ENCODE measurements at places on chromosomes 3 and 15.

- no peak for DNase-seq
These were observed 779.0 kb downstream of the SQOR start for GRCh38 chr15:46413799-46414198.

DNA sequence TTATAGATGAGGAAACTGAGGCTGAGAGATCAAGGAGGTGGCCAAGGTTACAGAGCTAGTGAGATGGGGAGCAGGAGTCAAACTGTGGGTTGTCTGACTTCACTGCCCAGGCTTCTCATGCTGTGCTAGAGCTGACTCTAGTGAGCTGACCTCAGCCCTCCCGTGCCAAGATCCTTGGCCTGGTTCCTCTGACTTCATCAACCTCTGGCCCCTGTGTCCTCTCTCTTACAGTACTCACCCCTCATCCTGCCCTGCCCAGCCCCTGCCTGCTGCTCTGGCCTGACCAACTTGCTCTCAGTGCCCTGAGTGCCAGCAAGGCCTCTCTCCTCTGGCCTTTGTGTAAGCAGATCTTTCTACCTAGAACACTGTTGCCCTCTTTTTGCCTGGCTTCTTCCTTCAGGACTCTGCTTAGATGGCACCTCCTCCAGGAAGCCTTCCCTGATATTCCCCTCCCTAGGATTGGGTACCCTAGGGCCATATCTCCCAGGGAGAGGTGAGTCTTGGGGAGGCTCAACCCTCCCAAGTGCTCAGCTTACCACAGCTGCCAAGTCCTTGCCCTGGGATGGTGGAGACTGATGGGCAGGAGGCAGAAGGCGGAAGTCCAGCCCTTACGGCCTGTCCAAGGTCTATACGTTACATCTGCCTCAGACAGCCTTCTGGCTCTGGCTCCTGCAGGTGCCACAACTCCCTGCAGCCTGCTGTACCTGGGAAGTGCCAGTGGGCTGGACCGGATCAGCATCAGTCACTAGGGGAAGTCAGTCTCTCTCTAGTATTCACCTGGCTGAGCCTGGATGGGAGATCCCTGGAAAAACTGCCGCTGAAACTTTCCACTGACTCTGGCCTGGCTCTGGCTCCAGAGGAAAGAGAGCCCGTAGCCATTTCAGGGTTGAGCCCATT, 36.3 kb upstream of the FAM107A start:
- peak; percentile 43 for DNase-seq

DNA sequence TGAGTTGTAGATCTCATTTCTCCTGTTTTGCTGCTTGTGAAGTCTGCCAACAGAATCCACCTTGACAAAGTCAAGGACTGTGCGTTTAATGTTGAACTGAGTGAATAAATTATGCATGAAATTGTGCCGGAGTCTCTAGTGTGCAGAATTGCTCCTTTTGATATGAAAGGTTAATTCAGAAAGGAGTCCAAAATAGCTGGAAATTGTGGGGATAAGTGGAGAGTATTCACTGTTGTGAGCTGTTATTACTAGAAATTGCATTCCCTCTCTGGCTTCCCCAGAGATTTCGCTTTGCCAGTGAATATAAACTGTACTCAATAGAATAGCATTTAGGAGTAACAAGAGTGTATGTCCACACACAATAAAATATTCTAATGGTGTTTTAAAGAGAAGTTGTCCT, 43.1 kb downstream of the SAMMSON start:
- no peak for DNase-seq

GRCh38 chr15:99677540-99678134, 55.6 kb downstream of the LYSMD4 start:
- no peak for DNase-seq

- no peak for DNase-seq
These were observed 87.8 kb downstream of the P3H2 start for GRCh38 chr3:190032923-190033322.

DNA sequence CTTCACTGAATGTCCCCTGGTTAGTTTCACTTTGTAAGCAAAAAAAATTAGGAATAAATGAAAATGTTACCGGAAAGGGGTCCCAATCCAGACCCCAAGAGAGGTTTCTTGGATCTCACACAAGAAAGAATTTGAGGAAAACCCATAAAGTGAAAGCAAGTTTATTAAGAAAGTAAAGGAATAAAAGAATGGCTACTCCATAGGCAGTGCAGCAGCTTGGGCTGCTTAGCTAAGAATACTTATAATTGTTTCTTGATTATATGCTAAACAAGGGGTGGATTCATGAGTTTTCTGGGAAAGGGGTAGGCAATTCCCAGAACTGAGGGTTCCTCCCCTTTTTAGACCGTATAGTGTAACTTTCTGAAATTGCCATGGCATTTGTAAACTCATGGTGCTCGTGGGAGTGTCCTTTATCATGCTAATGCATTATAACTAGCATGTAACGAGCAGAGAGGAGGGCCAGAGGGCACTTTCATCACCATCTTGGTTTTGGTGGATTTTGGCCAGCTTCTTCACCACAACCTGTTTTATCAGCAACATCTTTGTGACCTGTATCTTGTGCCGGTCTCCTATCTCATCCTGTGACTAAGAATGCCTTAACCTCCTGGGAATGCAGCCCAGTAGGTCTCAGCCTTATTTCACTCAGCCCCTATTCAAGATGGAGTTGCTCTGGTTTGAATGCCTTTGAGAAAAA, 41.0 kb upstream of the CMSS1 start:
- no peak for DNase-seq

DNA sequence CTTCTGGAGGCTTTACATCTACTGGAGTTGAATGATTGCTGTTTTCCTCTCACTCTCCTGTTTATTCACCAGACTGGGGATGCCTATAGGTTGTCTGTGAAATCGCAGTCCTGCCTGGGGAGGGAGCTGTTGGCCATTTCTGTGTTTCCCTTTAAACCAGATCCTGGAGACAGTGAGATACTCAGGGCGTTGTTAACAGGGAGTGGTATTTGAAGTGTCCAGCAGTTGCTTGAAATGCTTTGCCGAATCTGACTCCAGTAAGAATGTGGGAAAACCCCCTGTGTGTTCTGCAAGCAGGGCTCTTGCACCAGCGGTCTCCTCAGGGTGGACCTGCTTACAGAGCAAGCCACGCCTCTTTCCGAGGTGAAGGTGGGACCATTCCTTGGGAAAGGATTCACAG, 4.3 kb upstream of the LRRK1 start:
- no peak for DNase-seq

- no peak for DNase-seq
These were observed 331.1 kb downstream of the CHST2 start for GRCh38 chr3:143450632-143451031.

GRCh38 chr3:50068134-50068533, 20.6 kb upstream of the RBM5 start:
- DNase-seq = no peak

DNA sequence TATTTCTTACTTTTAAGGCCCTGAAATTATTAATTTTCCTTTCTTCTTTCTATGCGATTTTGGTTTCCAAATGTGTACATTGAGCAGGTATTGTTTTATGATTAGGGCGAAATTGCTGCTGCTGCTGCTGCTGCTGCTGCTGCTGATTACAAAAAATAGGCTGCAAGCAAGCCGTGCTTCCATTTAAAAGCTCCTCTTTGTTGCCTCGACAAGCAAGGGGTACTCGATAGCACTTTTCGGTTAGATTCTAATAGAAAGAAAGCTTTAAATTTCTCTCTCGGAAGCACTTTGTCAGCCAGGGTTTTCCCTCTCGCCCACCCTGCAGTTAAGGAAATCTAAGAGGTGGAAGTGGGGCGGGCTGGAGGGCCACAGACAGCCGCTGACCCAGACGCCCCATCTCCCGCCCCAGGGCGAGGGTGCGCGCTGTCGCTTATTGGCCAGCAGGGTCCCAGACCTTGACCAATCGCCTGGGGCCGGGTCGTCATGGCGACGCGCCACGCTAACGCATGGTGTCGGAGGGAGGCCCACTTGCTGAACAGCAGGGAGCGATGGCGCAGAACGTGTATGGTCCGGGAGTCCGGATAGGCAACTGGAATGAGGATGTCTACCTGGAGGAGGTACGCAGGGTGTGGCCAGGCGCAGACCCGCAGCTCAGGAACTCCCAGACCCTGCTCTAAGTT, at the start of gene CFAP161:
TSS of gene CFAP161 (plus strand) at position 489 of the 680 bp plus-strand sequence. CDS start at position 549, 60 bp downstream.
- peak; percentile 92 for DNase-seq

DNA sequence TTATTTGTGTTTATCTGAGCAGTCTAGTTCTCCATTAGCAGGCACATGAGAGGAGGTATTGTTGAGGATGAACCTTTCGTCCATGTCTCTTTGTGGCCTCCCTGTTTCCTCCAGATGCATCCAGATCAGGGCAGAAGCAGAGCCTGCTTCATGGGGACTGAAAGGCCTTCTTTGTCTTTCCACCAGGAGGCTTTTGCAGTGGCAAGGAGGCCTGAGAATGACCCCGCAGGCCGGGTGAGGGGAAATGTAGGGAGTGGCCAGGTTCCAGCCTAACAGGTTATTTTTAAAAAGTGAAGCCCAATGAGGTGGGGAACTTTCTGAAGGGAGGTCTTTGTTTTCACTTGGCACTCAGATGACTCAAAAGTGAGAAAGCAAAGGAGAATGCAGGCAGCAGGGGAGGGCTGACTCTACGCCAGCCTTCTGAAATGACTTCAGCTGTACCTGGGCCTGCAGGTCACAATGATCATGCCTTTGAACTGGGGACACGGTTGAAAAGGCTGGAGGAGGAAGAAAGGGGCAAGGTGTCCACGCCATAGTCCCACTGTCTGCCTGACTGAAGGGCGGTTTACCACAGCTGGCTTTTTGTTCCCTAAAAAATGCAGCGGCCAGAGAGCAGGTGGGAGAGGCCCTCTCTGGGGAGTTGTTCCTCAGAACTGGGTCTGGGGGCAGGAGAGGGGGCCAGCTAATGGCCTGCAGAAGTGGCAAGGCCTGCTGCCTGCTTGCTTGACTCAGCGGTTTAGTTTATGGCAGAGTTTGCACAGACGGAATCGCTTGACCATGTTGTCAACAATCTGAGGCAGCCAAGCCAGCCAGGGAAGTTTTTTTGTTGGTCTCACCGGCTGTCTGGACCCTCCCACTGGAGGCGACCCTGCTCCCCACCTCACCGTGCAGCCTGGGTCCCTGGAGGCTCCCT, 28.7 kb downstream of the CMTM7 start:
- no peak for DNase-seq

GRCh38 chr3:114877378-114878113, 269.5 kb downstream of the ZBTB20 start:
- DNase-seq = no peak

DNA sequence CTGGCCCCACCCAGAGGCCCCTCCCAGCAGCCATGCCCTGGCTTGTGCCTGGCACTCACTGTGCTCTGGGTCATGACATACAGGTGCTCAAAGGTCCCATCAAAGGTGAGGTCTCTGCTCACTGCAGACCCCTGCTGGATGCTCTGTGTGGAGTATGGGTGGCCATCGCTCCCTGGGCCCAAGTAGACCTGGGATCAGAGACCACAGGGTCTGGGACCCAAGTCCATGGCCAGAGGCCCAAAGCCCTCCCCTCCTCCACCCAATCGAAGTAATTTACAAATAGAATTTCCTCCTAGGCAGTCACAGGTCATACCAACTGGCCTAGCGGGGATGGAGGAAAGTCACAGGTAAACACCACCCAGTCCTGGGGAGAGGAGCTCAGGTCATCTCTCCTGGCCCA, 7.6 kb downstream of the PLXNB1 start:
- DNase-seq = no peak

DNA sequence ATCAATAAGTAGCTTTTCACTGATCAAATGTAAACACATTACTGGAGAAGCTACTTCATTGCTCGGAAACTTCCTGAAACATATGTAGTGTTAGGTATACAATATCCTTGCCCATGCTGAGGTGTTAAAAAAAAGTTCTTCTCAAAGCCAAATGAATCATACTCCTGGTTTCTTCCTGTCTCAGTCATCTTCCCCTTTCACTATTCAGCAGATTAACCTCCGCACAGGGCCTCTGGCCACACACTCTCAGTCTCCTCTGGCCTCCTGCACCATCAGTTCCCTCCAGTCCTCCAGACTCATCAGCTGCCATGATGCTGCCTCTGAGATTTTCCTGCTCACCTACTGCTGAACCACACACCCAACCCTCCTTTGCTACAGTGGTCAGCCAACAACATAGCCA, 70.5 kb upstream of the BOC start:
- DNase-seq = no peak

- peak; percentile 48 for DNase-seq
These were observed 775.8 kb downstream of the ZPLD1 start for GRCh38 chr3:103210583-103210982.

- no peak for DNase-seq
These were observed 66.1 kb downstream of the SLC30A4 start for GRCh38 chr15:45456212-45457106.

DNA sequence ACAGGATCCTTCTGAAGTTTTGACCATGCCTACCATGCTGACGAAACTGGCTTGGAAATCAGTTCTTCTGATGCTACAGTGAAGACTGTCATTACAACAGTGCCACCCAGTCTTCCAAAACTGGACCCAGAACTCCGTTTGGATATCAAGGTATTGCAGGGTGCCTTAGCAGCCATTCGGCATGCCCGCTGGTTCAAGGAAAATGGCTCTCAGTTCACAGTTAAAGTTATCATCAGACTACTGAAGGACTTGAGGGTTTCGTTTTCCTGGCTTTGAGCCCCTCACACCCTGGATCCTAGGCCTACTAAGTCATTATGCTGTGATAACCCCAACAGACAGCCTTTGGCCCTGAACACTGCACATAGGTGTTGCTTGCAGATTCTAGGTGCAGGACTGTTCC, 351.0 kb downstream of the MAGI1 start:
- DNase-seq = no peak

- DNase-seq = no peak
These were observed 1.1 kb upstream of the INTS14 start for GRCh38 chr15:65611888-65612615.

GRCh38 chr3:72633534-72633933, 214.7 kb downstream of the SHQ1 start:
- DNase-seq = no peak

DNA sequence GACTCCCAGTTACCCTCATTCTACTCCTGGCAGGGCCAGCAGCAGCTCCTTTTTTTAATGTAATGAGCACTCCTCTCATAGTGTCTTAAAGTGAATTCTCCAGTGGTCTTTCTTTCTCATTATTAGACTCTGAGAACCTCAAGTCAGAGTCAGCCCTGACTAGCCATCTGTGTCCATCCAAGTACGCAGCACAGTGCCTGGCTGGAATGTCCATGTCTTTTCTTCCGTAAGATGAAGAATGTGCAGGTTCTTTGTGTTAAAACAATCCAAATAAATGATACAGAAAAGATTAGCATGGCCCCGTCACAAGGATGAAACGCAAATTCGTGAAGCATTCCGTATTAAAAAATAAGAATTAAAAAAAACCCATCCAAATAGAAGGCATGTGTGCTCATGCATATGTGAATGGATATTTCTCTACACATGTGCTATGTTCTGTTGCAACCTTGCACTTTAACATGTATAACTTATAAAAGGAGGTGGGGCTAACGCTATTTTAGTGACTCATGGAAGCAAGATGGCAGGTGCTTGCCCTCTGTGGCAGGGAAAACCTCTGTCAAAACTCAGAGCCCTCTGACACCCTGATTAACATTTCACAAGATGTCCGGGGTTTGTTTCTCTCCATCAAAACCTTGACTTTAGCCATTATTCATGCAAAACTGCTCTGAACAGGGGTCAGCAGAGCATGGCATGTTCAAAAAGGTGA, 170.7 kb upstream of the TOPAZ1 start:
- no peak for DNase-seq

- no peak for DNase-seq
These were observed 728.8 kb downstream of the NR2F2 start for GRCh38 chr15:97059281-97059680.

Data from posterior vena cava (tissue), 2 donors.